ENCODE measurements at places on chromosomes 3 and 15. TPM values are rescaled to one million over a fixed set of nuclear protein-coding genes. Genes with fewer than 3 reads are reported as not detected.
A peak's percentile ranks its signal among the peaks of the same experiment; 100 is the strongest.

DNA sequence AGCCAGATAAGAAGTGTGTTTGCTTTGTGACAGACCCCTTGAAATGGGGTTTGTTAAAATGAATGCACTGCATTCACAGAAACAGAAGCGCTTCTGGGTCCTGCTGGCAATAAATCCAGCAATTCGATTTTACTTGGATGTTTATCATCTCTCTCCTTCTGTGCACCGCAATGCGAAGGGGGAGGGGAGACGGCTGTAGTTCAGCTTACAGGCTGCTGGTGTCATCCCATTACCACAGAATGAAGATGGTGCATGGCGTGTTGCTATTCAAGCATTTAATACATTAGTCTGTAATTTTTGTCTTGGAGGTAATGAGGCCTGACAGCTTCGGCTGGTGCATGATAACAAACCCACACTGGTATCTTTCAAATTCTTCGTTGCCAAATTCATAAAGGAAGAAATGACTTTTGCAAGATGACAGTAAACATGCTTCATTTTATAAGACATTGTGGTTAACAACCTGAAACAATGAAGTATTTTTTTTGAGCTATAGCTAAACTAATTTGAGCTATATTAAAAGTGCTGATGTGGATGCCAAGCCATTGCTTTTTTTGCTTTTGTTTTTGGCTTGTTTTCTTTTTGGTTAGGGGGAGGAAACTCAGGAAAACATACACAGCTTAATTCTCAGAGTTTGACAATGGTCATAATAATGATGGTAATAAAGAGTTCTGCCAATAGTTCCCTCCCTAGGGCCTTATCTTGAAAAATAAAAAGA, 418.3 kb downstream of the OTOL1 start:
- DNase-seq = no peak

GRCh38 chr3:114903213-114903612, 243.9 kb downstream of the ZBTB20 start:
- no peak for DNase-seq

DNA sequence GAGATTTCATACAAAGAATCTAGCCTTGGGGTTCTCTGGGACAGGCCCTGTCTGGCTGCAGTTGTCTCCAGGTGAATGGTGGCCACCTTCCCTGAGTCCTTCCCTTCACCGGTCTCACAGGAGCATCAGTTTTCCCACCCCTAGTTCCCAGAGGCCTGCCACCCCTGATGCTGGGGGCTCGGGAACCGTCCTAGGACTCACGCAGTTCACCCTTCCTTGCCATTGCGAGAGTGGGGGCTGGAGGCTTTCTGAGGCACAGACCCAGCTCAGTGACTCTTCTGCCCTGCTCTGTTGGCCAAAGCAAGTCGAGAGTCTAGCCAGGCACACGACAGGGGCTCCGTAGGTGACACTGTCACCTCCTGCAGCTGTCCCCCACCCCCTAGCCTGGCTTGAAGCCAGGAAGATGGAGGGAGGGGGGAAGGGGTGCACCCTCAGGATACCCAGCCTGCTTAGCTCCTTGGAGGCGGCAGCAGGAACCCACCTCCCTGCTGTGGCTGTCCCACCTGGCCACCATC, 130.3 kb downstream of the NUP210 start:
- no peak for DNase-seq

DNA sequence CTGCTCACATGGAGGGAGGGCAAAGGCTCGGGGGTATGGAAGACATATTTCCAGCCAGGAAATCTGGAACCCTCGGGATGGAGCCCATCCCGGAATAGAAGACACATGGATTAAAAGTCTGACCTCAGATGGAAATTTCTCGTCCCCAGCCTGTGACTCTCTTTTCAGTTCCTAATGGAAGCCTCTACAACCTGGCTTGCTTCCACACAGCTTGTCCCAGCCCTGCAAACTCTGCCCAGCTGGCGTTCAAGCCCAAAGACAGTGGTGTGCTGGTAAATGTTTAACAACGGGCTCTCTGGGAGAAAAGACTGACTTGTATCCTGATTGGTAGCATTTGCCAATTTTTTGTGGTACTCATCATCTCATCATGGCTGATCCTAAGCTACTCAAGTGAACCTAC, 35.6 kb upstream of the TLE3 start:
- no peak for DNase-seq

- no peak for DNase-seq
Observed at GRCh38 chr3:69842789-69843188, 103.5 kb downstream of the MITF start.

DNA sequence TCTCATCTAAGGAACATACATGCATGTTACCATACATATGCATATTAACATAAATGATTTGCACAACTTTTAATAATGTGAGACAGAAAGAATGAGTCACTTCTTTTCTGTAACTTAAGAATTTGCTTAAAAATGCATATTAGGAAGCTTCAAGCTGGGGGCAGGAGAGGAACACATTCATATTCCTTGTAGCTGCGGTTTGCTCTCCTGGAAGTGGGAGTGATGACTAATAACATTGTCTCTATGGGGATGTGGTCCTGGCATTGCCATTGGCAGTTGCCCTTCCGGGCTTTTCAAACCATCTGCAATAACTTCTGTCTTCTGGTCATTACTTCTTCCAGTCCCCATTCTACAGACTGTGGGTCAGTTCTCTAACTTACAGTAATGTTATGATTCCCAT, 15.6 kb downstream of the CHST2 start:
- DNase-seq = no peak

DNA sequence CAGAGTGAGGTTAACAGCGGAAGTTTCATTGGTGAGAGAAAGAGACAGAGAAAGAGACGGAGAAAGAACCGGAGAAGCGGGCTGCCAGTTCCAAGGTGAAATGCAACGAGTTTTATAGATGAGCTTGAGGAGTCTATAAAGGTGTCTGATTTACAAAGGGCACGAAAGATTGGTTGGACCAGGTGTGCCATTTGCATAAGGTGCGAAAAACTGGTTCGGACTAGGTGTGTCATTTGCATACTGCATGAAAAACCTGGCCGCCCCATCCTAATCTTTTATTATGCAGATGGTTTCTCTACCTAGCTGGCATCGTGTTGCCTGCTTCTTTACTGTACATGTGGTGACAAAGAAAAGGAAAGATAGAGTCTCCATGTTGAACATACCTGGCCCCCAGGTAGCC, 253.8 kb upstream of the IGF1R start:
- DNase-seq = no peak

GRCh38 chr15:52008698-52009434, 10.2 kb upstream of the MAPK6 start:
- DNase-seq = no peak

DNA sequence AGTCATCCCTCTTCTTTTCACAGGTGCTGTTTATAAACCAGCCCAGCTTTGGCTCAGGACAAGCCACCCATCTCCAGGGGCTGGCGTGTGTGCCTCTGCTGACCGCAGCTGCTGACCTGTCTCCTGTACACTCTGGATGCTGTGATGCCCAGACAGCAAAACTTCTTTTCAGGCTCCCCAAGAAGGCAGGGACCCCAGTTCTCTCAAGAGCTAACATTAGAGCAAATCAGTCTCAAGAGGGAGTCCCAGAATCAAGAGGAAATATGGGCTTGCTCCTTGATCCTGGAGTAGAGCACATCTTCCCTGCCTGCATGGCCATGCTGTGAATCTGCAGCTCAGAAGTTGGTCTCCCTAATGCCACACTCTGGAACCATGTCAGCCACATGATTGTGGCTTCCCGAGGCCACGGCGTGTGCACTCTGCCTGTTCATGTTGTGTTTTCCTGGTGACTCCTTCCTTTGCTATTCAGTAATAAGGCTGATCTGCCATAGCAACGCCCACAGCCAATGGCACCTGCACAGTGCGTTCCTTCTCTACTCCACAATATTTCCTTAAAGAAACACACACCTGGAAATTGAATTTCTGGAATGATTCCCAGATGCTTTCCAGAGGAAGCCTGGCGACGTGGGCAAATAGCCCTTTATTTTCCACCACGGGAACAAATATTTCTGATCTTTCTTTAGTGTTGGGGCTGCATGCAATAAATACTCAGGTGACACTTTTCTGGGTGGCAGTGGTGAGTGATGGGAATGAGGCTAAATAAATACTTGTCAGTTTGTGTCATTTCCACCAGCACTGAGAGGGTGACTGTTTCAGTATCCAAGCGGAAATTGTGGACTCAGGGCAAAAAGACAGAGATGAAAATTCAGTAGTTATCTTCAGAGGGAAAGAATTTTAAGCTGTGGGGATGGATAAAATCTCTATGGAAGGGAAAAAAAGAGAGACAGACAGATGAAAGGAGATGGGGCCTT, 21.9 kb upstream of the THSD4 start:
- DNase-seq = no peak

DNA sequence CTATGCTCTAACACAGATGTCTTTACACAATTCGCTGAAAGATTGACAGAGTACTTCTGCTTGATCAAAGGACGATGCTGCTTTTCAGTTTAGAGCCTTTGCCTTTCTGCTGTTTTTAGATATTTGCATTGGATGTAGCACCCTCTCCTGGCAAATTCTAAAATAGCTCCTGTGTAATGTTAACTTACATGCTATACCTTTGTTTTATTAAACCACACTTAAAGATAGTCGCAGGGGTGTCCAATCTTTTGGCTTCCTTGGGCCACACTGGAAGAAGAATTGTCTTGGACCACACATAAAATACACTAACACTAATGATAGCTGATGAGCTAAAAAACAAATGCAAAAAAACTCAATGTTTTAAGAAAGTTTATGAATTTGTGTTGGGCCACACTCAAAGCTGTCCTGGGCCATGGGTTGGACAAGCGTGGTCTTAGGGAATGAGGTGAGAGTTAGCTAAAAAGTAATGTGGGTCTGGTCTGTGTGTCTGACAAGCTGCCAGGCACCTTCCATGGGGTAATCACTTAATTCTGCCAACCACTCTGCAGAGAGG, 62.9 kb downstream of the ATG7 start:
- no peak for DNase-seq

DNA sequence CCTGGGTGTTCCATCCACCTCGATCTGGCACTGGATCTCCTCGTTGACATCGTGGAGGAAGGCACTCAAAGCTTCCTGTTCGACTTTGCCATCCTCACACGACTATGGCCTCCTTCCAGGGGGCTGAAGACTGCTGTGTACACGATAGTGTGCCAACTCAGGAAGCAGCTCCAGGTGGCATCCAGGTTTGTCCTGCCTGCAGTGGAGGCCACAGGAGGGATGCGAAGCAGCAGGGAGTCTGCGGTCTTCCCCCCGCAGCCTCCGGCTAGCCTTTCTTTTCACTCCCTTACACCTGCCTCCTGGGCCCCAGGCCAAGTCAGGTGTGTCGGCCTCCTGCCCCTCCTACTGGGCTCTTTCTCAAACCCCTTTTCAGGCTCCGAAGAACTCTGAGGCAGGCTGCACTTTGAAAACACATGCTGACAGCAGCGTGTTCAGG, 32.2 kb downstream of the SYNM start:
- no peak for DNase-seq

DNA sequence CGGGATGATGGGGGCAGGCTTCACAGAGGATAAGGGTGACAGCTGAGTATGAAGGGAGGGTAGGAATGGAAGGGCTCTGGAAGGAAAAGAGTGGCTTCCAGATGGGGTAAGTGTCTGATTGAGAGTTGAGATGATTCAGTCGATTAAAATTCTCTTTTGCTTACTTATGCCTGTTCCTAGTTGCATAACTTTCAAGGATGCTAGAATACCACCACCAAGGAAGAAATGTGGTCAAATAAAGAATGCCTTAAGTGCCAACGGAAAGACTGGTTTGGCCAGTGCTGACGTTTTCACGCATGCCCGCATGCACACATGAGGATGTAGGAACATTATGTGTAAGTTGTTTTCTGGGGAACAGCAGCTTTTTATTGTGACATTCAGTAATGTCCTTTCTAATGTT, 263.4 kb upstream of the WNT5A start:
- no peak for DNase-seq

DNA sequence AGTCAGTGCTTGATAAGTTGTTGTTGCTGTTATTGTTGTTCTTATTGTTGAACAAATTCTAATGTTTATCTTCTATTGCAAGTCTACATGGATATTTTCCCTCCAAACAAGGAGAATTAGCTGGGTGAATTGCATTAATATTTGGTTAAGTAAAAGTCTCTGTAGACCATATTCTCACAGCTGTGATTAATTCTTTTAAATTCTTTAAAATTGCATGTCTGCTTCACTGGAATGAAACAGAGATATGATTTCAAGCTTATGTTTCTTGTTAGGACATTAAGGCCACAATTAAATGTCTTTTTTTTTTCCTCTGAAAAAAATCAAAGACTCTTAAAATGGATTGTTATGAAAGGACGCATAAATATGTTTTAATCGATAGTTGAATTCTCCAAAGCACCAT, 153.4 kb downstream of the EBLN2 start:
- DNase-seq = no peak

GRCh38 chr3:98215051-98215450, 48.6 kb downstream of the OR5H15 start:
- DNase-seq = no peak

DNA sequence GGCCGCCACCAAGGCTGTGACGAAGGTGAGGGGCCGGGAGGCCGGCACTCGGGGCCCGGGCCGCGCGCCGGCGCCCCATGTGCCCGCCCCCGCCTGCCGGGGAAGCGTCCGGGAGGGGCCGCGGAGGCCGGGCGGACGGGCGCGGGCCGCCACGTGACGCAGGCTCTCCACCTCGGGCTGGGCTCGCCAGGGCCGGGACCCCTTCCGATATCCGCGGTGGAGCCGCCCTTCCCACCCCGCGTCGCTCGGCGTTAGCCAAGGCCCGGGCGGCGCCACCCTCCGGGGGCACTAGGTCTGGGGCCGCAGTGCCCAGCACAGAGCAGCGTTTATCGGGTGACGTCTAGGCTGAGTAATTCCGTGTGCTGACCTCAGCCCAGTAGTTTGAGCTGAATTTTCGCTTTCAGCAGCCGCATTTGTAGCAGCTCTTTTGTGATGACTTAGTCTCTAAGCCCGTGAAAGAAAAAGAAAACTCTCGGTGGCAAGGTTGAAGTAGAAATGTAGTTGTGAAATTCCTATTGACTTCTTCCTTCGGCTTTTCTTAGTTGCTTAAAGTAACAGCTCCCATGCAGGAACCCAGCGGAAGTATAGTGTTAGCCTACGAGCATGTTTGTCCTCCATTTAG, 885 bp downstream of the CDV3 start:
- DNase-seq = peak; percentile 69

DNA sequence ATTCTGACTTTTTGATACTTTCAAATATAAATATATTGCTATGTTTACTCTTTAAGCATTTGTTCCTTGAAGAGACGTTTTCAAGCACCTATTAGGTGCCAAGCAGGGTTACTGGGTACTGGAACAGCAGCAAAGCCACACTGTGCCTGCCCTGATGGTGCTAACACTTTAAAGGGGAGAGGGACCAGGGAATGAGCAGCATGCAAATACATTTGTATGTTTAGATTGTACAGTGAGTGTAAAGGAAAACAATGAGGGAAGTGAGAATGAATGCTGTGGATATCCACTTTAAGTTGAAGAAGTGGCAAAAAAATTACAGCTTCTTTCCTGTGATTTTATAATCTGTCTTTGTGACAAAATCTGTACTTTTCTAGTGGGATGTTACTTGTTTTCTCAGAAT, 400.2 kb upstream of the ATP11B start:
- no peak for DNase-seq

Gene GOLGA6D
- total RNA-seq = not detected

Gene TRIM69
- 70.8 TPM for total RNA-seq

Gene GPR15
- total RNA-seq = 10.5 TPM

Gene DNAJC17
- total RNA-seq = 48.0 TPM

Gene CPN2
- total RNA-seq = not detected

Gene C15orf39
- total RNA-seq = 62.4 TPM

Gene MUSTN1
- 1.9 TPM for total RNA-seq

Gene SELENOS
- total RNA-seq = 39.2 TPM

Gene SNRK
- total RNA-seq = 28.0 TPM

Gene EPHA3
- not detected for total RNA-seq

Gene ITPKA
- 5.7 TPM for total RNA-seq

Measured in activated T-helper 2 cell treated with anti-CD3 and anti-CD28 coated beads, Interferon-gamma antibody, Interleukin-2, Interleukin-4, amounts not matched to agents 10 μg/mL and 5 μg/mL and 100 μg/mL, durations not matched to agents 14 hours and 24 hours and 36 hours (primary cell).